Ascending aorta (tissue), 2 donors: ENCODE measurements at places on chromosomes 13 and 19. TPM values are rescaled to one million over a fixed set of nuclear protein-coding genes. Genes with fewer than 3 reads are reported as not detected.

Gene ZNF569
- 0.11 TPM for total RNA-seq

Gene SHANK1
- total RNA-seq = 1.3 TPM

Gene CEACAM16
- not detected for total RNA-seq

Gene UFM1
- total RNA-seq = 28.8 TPM

Gene NALCN
- 18.5 TPM for total RNA-seq

Gene MBD3L3
- total RNA-seq = not detected

Gene CD33
- total RNA-seq = 1.3 TPM

Gene RASAL3
- total RNA-seq = 4.4 TPM

Gene CCL25
- not detected for total RNA-seq

DNA sequence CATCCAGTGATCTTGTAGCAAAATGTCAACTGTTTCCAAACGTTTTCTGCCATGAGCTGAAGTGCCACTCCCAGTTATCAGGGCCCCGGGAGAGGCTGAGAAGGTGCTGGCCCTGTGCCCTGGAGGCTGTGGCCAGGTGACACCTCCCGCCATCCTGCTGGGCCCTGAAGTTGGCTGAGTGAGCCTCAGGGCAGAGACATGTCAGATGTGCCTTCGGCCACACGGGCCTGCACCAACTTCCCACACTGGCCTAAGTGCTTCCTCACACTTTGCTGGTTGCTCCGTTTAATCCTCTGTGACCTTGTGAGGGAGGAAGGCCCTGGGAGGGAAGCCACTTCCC is 4.8 kb downstream of the ADPRHL1 start:
- no peak overlapping the region for H3K27ac ChIP-seq
- H3K4me3 ChIP-seq = no peak overlapping the region
- no peaks in the 10 kb centered on the region for H3K27me3 ChIP-seq
- no peaks in the 10 kb centered on the region for H3K4me1 ChIP-seq

GRCh38 chr13:101623470-101624209 is 171.2 kb downstream of the ITGBL1 start:
- no peaks in the 10 kb centered on the region for H3K36me3 ChIP-seq
- H3K27me3 ChIP-seq = no peaks in the 10 kb centered on the region
- H3K27ac ChIP-seq = peak overlapping the region; percentile 82
- peak overlapping the region; percentile 48 for H3K4me3 ChIP-seq
- H3K4me1 ChIP-seq = peaks cover 22% of the 10 kb centered on the region
- DNase-seq = no peak

- no peaks in the 10 kb centered on the region for H3K27me3 ChIP-seq
- H3K4me3 ChIP-seq = no peak overlapping the region
- no peaks in the 10 kb centered on the region for H3K36me3 ChIP-seq
- DNase-seq = no peak
These were observed 918.6 kb downstream of the UQCRFS1 start for GRCh38 chr19:28294395-28294794.

- H3K27ac ChIP-seq = no peak overlapping the region
- H3K4me3 ChIP-seq = no peak overlapping the region
- H3K36me3 ChIP-seq = no peaks in the 10 kb centered on the region
- DNase-seq = no peak
- no peaks in the 10 kb centered on the region for H3K27me3 ChIP-seq
These were observed 154.0 kb upstream of the TSC22D1 start for GRCh38 chr13:44730099-44730498.

DNA sequence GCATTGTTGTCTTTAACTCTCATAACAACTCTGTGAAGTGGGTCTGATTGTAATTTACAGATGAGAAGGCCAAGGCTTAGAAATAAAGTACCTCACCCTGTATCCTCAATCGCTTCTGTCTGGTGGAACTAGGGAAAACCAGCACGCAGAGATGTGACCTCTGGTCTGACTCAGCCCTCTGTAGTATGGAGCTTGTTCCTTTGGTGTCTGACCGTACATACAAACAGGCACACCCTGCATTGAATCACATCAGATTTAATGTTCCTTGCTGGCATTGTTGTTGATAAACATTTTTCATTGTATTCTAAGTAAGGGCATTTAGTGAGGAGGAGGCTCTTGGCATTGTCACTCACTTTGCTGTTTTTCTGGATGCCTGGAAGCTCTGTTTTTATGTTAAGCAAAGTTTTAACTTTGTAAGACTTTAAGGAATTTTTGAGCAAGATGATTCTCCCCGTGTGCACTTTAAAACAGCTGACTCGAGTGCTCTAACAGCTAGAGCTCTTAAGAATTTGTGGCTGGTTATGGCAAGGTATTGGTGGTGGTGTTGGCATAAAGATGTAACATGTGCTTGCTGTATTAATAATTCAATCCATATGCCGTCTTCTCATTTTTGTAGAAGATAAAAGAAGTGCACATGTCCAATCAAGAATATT is 89.0 kb upstream of the SPATA13 start:
- DNase-seq = no peak
- H3K27ac ChIP-seq = no peak overlapping the region
- H3K36me3 ChIP-seq = no peaks in the 10 kb centered on the region

- no peak for DNase-seq
- H3K27me3 ChIP-seq = peaks cover 2% of the 10 kb centered on the region
- no peaks in the 10 kb centered on the region for H3K36me3 ChIP-seq
- H3K4me1 ChIP-seq = peaks cover 2% of the 10 kb centered on the region
These were observed 516.2 kb downstream of the MYO16 start for GRCh38 chr13:109145631-109146030.

DNA sequence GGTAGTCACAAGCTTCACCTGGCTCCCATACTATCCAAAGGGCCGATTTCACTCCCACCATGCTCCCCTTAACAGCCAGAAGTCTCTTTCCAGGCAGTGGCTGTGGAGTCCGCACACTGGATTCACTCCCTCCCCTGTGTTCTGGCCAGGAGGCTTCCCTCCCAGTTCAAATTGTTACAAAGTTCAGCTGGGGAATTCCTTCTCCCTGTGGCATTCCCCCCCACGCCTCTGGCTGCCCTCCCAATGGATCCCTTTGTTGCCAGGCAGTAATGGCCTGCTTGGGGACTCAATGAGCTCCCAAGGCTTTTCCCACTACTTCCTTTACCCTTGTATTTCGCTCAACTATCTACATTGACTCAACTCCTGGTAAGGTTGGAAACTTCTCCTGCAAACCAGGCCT is 1921.4 kb upstream of the PCDH20 start:
- DNase-seq = no peak
- no peak overlapping the region for H3K27ac ChIP-seq
- no peaks in the 10 kb centered on the region for H3K4me1 ChIP-seq
- H3K36me3 ChIP-seq = no peaks in the 10 kb centered on the region
- H3K4me3 ChIP-seq = no peak overlapping the region

GRCh38 chr13:30465343-30465592 is 468 bp downstream of the HMGB1 start:
- peaks cover 4% of the 10 kb centered on the region for H3K4me1 ChIP-seq
- peak overlapping the region; percentile 98 for H3K4me3 ChIP-seq
- DNase-seq = no peak

GRCh38 chr13:57627663-57628062 is 3.9 kb upstream of the PCDH17 start:
- no peaks in the 10 kb centered on the region for H3K27me3 ChIP-seq
- no peak overlapping the region for H3K27ac ChIP-seq
- H3K36me3 ChIP-seq = no peaks in the 10 kb centered on the region
- no peak overlapping the region for H3K4me3 ChIP-seq

DNA sequence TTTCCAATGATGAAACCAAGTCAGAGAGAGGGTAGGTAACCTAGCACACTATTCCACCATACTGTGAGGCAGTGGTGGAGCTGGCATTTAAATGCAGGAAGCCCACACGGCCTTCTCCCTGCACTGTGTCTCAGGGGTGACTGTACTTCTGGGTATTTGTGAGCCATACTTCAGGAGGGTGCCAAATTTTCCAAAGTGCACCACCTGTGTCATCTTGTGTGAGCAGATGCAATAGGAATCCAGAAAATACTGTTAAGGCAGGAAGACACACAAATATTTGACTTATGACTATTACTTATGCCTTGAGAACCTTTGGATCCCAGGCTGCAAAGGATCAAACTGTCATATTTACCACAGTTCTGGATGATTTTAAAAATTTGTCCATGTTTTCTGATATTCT is 17.3 kb downstream of the ZNF229 start:
- DNase-seq = no peak
- no peak overlapping the region for H3K27ac ChIP-seq
- peaks cover 69% of the 10 kb centered on the region for H3K36me3 ChIP-seq
- H3K27me3 ChIP-seq = no peaks in the 10 kb centered on the region
- H3K4me1 ChIP-seq = no peaks in the 10 kb centered on the region

DNA sequence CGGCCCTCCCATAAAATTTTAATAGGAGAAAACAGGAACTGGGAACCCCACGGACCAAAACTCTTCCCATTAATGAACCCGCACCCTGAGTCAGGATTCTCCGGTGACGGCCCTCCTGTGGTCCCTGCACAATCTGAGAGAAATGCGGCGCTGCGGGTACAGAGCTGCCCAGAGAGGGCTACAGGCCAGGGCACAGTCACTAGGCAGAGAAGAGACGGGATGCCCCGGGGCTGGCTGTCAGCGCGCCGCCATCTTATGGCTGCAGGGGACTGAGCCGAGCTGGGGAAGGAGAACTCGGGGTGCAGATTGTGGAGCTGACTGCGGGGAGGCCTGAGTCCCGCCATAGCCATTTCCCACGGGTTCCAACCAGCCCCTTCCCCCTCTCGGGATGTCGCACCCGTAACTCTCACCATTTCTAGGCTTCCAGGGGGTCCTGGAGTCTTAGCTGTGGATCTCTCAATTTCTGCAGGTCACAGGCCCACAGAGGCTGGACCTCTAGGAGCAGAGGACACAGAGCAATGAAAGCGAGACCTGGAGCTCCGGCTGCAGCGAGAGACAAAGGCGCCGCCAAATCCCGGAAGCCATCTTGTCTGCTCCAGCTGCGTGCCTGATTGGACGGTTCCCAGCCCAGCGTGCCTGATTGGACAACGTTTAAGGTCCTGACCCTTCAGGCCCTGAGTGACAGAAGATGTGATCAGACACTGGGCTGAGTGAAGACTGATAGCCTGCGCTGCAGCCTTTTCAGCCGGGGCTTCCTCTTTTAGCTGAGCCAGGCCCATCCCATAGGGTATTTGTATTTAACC is at the start of gene ZNF675:
Gene ZNF675 (minus strand): TSS at position 592 of the 803 bp plus-strand sequence. CDS start 179 bp downstream, at position 413.
- peak; percentile 81 for DNase-seq
- peak within 1 kb of the TSS; percentile 74 for H3K27ac ChIP-seq
- peak within 1 kb of the TSS; percentile 71 for H3K4me3 ChIP-seq
- peaks cover 6% of the 10 kb centered on the region for H3K4me1 ChIP-seq

DNA sequence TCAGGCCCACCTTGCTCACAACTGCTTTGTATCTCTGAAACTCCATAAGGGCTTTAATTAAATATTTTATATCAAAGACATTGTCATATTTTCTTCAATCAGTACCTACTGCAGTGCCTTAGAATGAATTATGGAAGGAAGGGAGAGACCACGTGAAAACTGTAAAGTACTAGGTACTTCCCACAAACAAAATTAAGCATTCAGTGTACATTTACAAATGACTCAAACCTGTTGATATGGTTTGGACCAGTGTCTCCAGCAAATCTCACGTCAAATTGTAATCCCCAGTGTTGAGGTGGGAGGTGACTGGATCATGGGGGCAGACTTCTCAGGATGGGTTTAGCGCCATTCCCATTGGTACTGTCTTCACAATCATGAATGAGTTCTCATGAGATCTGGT is 23.2 kb downstream of the KCTD12 start:
- H3K4me1 ChIP-seq = no peaks in the 10 kb centered on the region
- H3K27ac ChIP-seq = no peak overlapping the region
- H3K36me3 ChIP-seq = no peaks in the 10 kb centered on the region
- no peak overlapping the region for H3K4me3 ChIP-seq

GRCh38 chr13:85590231-85590931 is 208.8 kb downstream of the SLITRK6 start:
- H3K4me1 ChIP-seq = no peaks in the 10 kb centered on the region
- H3K36me3 ChIP-seq = no peaks in the 10 kb centered on the region
- H3K27ac ChIP-seq = no peak overlapping the region
- no peak for DNase-seq

DNA sequence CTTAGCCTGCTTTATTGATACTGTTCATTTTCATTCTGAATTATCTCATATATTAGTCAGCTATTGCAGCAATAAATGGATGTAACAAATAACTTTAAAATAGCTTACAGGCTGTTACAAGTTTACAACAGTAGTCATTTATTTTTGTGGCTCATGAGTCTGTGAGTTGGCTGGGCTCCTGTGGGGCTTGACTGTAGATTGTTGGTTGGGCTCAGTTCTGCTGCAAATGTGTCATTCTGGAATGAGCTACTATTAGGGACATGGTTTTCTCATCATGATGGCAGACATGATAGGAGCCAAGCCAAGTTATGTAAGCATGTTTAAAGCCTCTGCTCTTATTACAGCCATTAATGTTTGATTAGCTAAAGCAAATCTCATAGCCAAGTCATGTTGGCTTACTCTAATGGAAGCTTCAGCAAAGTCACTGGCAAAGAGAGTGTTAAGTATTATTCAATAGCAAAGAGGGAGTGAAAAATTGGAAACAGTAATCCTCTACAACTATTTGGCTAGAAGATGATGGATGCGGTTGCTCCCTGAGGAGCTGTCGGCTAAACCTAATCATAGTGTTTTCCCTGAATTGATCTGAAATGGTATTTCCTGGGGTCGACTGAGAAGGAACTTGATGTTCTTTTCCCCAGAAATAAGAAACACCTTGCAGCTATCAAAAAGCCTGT is 391.3 kb downstream of the TDRD3 start:
- no peaks in the 10 kb centered on the region for H3K36me3 ChIP-seq
- no peaks in the 10 kb centered on the region for H3K4me1 ChIP-seq
- no peaks in the 10 kb centered on the region for H3K27me3 ChIP-seq
- no peak for DNase-seq
- no peak overlapping the region for H3K4me3 ChIP-seq

DNA sequence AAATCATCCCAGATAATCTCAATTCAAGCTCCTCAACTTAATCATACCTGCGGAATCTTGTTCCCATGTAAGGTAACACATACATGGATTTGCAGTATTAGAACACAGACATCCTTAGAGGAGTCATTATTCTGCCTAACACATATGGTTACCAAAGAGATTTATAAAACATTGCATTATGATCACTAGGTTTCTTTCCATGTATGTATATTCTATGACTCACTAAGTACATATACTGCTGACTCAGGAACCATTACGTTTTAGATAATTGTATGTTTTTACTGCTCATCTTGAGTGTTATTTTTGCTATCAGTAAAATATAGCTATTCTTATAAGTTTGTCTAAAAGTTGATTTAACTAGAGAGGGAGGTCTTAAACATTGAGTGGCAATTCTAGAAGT is 182.9 kb downstream of the SLITRK6 start:
- H3K27ac ChIP-seq = no peak overlapping the region
- no peaks in the 10 kb centered on the region for H3K4me1 ChIP-seq
- no peak for DNase-seq
- H3K4me3 ChIP-seq = no peak overlapping the region
- no peaks in the 10 kb centered on the region for H3K27me3 ChIP-seq

GRCh38 chr19:3509566-3509989 is 3.5 kb downstream of the FZR1 start:
- H3K4me3 ChIP-seq = no peak overlapping the region
- H3K4me1 ChIP-seq = peaks cover 10% of the 10 kb centered on the region
- no peak overlapping the region for H3K27ac ChIP-seq
- H3K27me3 ChIP-seq = no peaks in the 10 kb centered on the region
- DNase-seq = no peak
- H3K36me3 ChIP-seq = peaks cover 12% of the 10 kb centered on the region

- peaks cover 4% of the 10 kb centered on the region for H3K27me3 ChIP-seq
- DNase-seq = no peak
- peaks cover 3% of the 10 kb centered on the region for H3K4me1 ChIP-seq
- no peak overlapping the region for H3K4me3 ChIP-seq
These were observed 3.6 kb downstream of the GPR12 start for GRCh38 chr13:26756961-26757360.

- DNase-seq = no peak
- no peak overlapping the region for H3K4me3 ChIP-seq
- peaks cover 76% of the 10 kb centered on the region for H3K36me3 ChIP-seq
- H3K27me3 ChIP-seq = no peaks in the 10 kb centered on the region
- H3K27ac ChIP-seq = no peak overlapping the region
- no peaks in the 10 kb centered on the region for H3K4me1 ChIP-seq
These were observed 6.8 kb downstream of the ALG5 start for GRCh38 chr13:36992362-36992761.
